ENCODE measurements at places on chromosomes 3 and 15.
A peak's percentile ranks its signal among the peaks of the same experiment; 100 is the strongest.

GRCh38 chr3:120848503-120848902 lies 59.5 kb upstream of the STXBP5L start:
- DNase-seq = no peak

DNA sequence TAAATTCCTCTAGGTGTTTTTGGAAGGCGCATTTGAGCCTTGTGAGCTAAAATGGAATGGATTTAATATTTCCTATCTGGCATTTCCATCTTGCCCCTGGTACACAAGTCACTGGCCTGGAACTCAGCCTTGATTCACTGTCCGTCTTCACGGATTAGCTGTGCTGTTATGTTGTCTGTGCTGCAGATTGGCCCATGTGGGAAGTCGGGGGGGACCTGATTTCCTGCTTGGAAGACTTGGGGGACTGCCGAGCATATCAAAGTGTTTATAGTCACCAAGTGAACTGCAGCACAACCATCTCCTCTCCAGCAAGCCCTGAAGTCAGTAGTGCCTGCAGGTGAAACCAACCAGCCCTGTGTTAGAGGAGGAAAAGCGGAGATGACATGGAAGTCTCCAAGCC lies 12.2 kb downstream of the GHRL start:
- no peak for DNase-seq

DNA sequence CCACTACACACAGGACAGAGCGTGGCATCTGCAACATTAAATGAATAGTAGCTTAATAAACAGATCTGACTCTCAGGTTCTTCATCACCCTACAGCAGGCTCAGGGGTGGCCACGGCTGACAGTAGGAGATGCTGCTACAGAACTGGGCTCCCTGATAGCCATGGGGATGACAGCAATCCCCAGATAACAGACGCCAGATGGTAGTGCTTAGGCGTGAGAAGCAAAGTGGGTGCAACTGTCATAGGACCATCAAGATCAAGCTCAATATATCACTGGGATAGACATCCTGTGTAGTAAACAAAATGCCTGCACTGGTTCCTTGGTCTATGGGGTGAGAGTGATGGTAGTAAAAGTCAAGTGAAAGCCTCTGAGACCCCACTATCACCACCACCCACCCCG lies 2.6 kb upstream of the TPRA1 start:
- DNase-seq = no peak

GRCh38 chr15:78263907-78264303 lies 457 bp upstream of the DNAJA4 start:
- DNase-seq = no peak

- peak; percentile 61 for DNase-seq
Measured at GRCh38 chr3:53044711-53045517, 959 bp downstream of the SFMBT1 start.

DNA sequence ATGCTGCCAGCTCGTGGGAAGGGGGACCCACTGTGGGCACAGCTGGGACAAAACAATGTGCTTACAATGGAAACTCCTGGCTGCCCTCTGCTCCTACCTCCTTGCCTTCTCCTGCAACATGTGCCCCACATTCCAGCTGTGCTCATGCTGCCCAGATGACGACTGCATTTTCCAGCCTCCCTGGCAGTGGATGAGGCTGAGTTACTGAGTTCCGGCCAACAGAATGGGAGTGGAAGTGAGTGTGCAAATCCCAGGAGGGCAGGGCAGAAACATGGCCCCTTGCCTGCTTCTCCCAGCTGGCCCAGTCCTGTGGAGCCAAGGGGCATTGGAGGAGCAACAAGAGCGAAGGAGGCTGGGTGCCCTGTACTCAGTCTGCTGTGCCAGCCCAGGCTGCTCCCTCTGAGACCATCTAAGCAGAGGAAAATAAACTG lies 17.1 kb downstream of the KLF15 start:
- no peak for DNase-seq

DNA sequence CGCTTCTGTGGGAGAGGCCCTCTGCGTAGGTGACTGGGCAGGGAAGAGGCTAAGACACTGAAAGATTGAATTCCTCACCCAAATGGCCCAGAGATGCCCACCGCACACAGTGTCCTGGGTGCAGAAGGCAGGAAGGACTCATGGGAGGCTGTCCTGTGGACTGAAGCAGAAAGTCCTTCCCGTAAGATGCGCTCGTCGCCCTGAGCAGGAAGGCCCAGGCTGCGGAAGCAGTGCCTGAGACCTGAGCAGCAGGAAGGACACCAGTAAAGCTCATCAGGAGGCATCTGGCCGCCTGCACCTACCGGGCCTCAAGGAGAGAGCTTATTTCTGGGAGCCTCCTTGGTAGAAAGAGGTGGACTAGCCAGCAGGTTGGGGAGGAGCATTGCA lies 3.3 kb downstream of the PAK6 start:
- no peak for DNase-seq

DNA sequence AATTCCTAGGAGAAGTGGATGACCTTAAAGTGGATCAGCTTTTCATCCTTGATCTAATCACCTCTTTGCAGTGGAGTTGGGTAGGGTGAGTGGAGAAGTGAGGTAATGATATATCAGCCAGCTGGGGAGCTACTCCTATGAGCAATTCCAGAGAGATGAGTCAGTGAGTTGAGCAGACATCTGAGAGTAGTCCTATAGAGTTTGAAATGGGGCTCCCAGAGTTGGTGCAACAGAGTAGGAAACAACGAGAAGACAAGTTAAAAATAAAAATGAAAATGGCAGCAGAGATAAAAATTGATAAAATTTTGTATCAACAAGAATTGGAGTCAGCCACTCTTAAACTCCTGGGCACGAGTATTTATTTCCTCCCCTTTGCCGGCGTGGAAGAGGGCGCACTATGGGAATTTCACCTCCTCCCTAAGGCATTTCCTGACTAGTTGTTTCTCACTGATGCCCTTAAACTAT lies 150.8 kb upstream of the DPH6 start:
- no peak for DNase-seq

DNA sequence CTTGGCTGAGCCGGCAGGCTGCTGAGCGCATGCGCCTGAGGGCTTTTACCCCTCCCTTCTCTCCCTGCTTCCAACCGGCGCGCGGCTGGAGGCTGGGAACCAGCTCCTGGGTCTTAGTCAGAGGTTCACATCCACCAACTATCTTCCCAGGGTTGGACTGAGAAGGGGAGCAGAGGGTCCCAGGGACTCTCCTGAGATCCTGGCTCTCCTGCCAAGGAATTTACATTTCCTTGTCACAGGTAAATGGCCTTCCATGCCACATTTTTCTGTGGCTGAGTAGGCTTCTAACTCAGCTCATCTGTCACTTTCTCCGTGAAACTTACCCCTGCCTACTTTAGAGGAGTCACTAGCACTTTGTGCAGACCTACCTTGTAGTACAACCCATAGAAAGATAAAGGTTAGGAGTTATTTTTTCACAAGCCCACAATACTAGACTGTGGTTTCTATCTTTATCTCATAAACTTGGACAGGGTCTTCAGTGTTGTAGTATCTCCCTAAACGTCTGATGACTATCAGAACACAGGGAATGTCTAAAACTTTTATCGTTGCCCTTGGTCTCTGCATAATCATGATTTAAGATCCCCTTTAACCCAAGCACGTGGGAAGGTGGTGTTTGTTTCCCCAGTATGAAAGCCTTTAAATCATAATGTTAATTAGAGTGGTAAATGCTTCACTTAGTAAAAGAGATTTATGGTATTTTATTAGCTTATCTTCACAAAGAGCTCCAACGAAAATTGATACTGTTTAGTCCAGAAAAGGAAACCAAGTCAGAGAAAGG lies 638 bp upstream of the TBC1D5 start:
- no peak for DNase-seq

DNA sequence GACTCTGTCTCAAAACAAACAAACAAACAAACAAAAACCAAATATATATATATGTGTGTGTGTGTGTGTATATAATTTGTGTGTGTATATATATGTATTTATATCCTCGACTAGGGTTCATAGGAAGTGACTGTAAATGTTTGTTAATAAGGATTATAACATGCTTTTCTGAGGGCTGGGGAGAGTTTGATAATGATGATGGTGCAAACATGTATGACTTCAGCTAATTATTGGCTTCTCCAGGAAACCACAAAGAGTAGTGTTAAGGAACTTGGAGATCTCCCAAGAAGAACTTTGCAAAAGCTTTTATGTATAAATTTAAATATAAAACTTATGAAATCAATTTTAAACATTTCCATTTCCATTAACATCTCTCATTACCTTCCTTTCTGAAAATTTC lies 3.9 kb upstream of the OPA1 start:
- DNase-seq = no peak

DNA sequence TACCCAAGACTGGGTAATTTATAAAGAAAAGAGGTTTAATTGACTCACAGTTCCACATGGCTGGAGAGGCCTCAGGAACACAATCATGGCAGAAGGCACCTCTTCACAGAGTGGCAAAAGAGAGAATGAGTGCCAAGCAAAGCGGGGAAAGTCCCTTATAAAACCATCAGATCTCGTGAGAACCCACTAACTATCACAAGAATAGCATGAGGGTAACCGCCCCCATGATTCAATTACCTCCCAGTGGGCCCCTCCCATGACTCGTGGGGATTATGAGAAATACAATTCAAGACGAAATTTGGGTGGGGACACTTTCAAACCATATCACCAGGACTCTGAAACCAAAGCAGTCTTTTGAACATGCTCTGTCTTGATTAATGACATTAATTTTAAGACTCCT lies 7.0 kb downstream of the RTP3 start:
- peak; percentile 21 for DNase-seq

- no peak for DNase-seq
Measured at GRCh38 chr15:85482894-85483293, 102.5 kb downstream of the AKAP13 start.

DNA sequence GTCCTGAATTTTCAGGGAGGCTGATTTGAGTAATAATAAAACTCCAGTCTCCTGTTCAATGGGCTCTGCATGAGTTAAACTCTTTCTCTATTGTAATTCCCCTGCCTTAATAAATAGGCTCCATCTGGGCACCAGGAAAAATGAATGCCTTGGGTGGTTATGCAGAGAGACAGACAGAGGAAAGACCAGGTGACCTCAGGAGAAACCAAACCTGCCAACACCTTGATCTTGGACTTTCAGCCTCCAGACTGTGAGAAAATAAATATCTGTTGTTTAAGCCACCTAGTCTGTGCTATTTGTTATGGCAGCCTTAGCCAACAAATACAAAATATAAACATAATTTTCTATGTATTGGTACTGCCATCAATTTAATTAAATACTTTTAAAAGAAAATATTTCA lies 64.8 kb upstream of the RAP2B start:
- DNase-seq = no peak

DNA sequence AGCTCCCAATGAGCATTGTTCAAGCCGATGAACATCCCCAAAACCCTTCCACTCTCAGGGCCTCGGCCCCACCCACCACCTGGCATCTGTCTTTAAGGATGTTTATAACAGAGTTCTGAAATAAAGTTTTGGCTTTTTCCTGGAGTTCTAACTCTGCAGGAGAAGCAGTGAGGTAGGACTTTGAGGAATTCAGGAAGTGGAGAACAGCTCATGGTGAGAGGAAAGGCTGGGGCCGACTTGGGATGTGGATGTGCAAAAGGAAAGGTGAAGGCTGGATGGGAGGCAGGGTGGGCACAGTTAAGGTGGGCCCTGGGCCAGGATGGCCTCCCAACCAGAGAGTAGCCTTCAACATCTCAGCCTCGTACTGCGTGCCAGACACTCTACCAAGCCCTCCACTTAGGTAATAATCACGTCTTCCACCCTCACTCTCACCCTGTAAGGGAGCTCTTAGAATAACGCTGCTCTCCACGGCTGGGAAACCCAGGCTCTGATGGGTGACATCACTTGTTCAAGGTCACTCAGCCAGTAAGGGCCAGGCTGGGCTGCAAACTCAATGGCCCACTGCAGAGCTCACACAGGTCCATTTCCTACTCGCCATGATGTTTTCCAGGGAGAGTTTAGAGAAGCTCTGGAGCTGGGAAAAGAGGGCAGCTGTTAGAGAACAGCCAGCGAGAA lies 28.5 kb downstream of the LIPC start:
- no peak for DNase-seq

- DNase-seq = no peak
Measured at GRCh38 chr3:174541708-174542315, 317.3 kb upstream of the NAALADL2 start.
